ENCODE measurements at places on chromosomes 7 and 10.

DNA sequence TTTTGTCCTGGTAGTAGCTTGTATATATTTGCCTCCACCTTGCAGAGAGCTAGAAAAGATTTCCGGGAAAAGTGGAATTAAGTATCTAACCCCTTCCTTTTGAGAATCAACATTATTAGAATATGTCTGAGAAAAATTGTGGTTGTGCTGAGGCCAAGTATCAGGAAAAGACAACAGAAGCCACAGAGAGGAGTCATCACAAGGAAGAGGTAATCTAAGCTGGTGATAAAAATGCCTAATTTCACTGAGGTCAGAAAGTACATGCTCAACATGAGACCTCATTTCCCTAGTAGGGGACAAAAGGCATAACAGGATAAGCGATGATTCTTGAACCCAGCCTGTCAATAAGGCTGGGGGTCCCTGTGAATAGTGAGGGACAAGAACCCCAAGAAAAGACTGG is 97.0 kb upstream of the PDE1C start:
- DNase-seq = no peak

- no peak for DNase-seq
These were observed 865 bp downstream of the ZNF438 start for GRCh38 chr10:31030800-31031199.

DNA sequence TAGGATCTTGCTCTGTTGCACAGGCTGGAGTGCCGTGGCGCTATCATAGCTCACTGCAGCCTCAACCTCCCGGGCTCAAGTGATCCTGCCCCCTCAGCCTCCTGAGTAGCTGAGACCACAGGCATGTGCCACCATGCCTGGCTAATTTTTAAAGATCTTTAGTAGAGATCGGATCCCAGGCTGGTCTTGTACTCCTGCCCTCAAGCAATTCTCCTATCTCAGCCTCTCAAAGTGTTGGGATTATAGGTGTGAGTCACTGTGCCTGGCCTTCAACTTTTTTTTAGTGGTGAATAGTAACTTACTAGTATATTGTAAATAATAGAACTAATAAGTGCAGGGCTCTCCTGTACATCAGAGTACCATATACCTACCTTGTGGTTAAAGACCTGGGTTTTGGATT is 52.1 kb upstream of the LMTK2 start:
- DNase-seq = no peak

- DNase-seq = no peak
These were observed 153.0 kb downstream of the SNX13 start for GRCh38 chr7:17787257-17787656.

GRCh38 chr10:13882119-13882711 is 295.4 kb downstream of the PRPF18 start:
- no peak for DNase-seq

DNA sequence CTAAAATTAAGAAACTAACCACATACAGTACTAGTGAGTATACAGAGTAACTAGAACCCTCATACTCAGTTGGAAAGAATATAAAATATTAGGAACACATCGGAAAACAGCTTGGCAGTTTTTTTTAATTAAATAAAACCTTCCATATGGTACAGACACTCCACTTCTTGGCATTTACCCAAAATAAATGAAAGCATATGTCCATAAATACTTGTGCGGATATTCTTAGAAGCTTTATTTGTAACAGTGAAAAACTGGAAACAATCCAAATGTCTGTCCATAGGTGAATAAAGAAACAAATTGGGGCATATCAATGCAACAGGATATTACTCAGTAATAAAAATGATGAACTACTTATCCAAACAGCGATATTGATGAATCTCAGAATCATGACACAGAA is 410.0 kb downstream of the HTR7 start:
- DNase-seq = no peak

GRCh38 chr7:33705333-33705833 is 200.0 kb upstream of the BMPER start:
- DNase-seq = no peak

DNA sequence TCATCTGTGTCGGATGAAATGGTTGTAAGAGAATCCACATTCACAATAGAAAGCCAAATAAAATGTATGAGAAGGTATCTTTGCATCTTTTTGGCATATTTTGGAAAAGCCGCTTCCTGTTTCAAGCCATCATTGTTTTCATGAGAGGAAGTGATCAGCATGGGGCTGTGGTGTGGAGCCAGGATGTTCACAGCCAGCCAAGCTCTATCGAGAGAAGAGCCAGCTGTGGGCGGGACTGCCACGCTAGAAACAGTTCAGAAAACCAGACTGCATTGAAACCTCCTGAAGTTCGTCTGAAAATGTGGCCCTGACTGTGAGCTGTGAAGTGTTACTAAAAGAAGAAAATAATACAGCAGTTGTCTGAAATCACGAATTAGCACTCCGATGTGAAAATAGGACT is 21.2 kb upstream of the NPS start:
- no peak for DNase-seq

DNA sequence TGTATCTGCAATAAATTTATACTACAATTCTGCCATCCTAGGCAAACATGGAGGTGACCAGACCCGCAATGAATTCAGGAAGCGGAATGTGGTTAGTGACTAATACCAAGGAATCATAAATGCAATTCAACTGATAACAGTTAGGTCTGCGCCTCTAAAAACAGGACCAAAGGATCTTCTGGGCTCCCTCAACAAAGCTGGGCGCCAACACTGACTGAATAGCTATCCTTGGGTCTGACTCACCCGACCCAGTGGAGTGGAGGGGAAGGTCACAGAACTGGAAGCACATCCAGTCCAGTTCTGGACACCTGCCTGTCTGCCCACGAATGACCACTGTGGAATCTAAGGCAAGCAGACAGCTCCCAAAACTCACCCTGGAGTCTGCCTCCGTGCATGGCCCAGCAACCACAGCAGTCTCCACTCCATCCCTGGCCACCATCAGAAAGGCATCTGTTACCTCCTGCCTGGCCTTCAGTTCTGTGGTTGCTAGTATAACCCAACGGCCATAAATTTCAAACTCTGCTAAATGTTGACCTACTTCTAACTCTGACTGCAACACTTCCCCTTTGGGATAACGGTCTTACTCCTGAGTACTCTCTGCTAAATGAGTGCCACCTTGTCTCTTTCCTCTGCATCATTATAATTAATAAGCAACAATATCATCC is 43.0 kb upstream of the DLX6 start:
- DNase-seq = no peak

DNA sequence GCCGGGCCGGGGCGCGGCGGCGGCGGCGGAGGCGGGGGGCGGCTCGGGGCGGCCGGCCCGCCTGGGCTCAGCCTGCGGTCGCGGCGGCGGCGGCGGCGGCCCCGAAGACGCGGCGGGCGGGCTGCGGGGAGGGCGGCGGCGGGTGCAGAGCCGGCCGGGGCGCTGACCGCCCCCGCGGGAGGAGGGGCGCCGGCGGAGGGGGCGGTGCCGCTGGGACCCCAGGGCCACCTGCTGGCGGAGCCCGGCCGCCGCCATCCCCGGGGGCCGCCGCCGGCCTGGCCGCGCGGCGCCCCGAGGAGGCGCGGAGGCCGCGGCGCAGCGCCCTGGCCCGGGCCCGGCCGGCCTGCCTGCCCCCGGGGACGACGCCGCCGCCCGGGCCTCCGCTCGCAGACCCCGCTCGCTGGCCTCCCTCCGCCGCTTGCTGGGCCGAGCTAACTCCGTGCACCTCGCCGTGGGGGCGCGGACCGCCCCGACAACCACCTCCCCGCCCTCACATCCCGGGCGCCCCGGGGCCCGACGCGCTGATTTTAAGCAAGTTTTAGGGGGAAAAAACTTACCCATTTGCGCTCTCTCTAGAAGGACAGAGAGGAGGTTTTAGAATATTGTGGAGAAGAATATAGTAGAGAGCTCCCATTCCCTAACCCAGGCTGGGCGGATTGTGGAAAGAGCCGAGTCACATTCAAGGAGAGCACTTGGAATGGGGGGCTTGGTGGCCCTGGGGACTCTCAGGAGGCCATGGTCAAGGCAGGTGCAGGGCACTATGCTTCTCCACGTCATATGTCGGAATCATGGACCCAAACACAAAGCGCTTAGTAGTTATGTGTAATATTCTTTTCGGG is at the start of gene BEND7:
Gene BEND7, minus strand, starts transcription at position 140 of the 839 bp plus-strand sequence. CDS start 481 bp downstream, outside the sequence.
- DNase-seq = no peak

GRCh38 chr7:96449094-96449493 is 127.2 kb upstream of the SLC25A13 start:
- DNase-seq = no peak

- DNase-seq = no peak
These were observed 22.1 kb upstream of the AOAH start for GRCh38 chr7:36746347-36746746.

DNA sequence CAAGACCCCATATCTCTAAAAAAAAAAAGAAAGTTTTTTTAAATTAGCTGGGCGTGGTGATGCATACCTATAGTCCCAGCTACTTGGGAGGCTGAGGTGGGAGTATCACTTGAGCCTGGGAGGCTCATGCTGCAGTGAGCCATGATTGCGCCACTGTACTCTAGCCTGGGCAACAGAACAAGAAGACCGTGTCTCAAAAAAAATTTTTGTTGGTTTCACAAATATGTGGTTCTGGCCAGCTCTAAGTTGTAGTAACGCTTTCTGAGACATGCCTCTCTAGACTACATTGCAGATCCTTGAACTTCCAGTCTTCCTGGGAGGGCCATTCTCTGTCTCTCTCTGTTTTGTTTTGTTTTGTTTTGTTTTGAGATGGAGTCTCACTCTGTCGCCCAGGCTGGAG is 24.6 kb upstream of the RHBDD2 start:
- DNase-seq = no peak

DNA sequence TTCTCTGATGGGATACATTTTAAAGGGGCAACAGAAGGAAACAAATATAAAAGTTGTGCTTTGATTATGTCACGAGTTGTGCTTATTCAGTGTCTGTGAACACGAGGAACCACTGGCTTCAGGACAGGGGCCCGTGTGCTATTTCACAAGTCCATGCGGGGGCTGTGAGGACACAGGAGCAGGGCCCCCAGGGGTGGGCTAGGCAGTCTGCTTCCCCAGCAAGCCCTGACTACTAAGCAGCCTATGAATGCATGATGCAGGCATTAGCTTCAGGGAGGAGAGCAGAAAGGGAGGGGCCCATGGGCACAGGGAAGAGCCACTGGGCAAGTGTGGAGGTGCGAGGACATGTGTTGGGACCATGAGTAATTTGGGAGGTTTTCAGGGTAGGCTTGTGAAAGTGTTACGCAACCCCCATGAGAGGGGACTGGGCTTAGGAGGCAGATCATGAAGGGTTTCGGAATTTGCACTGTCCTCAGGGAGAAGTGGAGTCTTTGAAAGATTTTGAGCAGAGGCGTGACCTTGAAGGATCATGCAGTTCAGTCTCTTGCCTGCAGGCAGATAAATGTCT is 424.9 kb downstream of the CALN1 start:
- DNase-seq = no peak

- DNase-seq = no peak
These were observed 4.8 kb downstream of the BAMBI start for GRCh38 chr10:28681928-28682750.

DNA sequence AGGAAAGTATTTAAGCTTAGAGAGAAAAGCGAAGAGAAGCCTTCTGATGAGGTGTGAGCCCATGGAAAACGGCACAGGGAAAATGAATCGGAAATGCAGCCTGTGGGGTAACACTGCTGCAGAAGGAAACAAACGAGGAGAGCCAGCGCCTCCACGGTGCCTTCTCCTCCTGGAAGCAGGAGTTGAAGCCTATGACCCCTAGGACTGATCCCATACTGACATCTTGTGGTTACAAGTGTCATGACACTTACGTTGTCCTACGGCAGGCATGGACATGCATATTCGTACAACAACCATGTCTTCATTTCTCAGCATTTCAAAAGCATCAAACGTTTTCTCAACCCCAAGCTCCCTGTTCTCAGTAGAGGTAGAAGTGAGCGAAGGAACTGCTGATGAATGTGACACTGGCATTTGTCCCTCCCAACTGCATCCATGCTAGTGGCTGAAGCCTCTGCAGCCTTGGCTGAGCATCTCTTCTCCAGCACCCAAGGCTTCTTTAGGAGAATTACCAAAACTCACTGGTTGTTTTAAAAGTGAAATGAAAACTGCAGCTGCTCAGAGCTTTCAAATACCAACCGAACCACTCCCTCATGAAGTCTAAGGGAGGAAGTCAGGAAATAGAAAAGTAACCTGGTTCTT is 160.2 kb downstream of the JAZF1 start:
- DNase-seq = no peak

GRCh38 chr10:6537770-6538169 is 42.3 kb downstream of the PRKCQ start:
- DNase-seq = no peak

- no peak for DNase-seq
These were observed 262.6 kb downstream of the CSTF2T start for GRCh38 chr10:51436805-51437204.

GRCh38 chr7:74280985-74281384 is 8.2 kb upstream of the CLIP2 start:
- DNase-seq = no peak

GRCh38 chr10:70093335-70093944 is 39.2 kb downstream of the AIFM2 start:
- DNase-seq = no peak

GRCh38 chr7:92720604-92721350 is 115.6 kb downstream of the CDK6 start:
- DNase-seq = no peak

- no peak for DNase-seq
These were observed 39.0 kb upstream of the ZMIZ1 start for GRCh38 chr10:79029478-79030390.

DNA sequence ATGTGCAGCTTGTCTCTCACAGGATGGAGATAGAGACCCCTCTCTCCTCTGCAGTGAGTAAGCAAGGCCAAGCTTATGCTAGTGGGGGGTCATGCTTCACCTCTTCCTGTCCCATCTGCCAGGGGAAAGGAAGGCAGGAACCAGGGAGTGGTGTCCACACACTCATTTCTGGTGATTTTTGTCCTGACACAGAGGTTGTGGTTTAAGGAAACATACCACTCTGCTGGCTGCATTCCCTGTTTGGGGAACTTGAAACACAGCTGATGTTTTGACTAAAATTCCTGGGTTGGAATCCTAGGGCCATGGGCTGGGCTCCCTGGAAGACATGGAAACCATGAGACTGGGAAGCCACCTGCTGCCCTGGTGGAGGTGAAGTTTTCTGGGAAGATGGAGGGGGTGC is 21.4 kb downstream of the C10orf120 start:
- DNase-seq = no peak
